ENCODE measurements at places on chromosomes 6 and 20. TPM values are rescaled to one million over a fixed set of nuclear protein-coding genes. Genes with fewer than 3 reads are reported as not detected.

DNA sequence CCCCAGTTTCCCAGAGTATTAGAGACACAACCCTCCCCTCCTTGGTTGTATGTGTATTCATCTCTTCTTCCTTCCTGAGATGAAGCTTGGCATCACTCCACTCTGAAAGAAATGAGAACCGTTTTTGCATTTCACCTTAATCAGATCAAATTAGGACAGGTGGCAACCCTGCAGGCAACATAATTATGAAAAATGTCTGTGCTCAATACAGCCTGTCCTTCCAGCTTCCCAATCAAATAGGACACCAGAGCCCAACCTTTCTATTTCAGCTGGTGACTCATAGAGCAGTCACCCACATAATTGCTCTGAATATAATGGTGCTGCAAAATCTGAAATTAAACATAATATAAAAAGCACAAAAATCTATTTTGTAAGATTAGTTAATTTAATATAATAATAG is 310.2 kb upstream of the AGPAT4 start:
- no peak for DNase-seq
- no peak overlapping the region for H3K27ac ChIP-seq
- no peaks in the 10 kb centered on the region for H3K36me3 ChIP-seq
- H3K4me3 ChIP-seq = no peak overlapping the region
- no peaks in the 10 kb centered on the region for H3K27me3 ChIP-seq

The MTCH1 gene
- 523 TPM for total RNA-seq

GRCh38 chr6:135474362-135474761 is 23.2 kb downstream of the AHI1 start:
- no peaks in the 10 kb centered on the region for H3K27me3 ChIP-seq
- H3K27ac ChIP-seq = no peak overlapping the region
- peaks cover 8% of the 10 kb centered on the region for H3K4me1 ChIP-seq
- H3K36me3 ChIP-seq = no peaks in the 10 kb centered on the region
- DNase-seq = no peak

DNA sequence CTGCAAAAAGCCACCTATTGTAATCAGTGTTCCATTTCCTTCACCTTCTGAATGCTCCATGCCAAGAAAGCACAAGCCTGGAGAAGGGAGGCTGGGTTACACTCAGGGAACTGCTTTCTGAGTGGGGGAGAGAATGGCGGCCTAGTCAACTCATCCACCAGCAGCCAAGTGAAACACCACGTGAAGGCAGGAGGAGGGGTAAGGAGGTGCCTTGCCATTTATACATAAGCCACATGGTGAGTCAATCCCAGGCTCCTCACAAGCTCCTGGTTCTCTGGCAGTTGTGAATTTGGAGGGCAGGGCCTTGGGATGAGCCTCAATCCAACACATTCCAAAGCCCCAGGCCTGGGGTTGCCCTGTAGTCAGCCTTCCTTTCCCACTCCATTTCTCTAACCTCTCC is 149.4 kb downstream of the CD24 start:
- no peak overlapping the region for H3K4me3 ChIP-seq
- no peak overlapping the region for H3K27ac ChIP-seq
- no peaks in the 10 kb centered on the region for H3K27me3 ChIP-seq
- no peak for DNase-seq

- no peaks in the 10 kb centered on the region for H3K4me1 ChIP-seq
- no peak overlapping the region for H3K4me3 ChIP-seq
- H3K27ac ChIP-seq = no peak overlapping the region
- no peak for DNase-seq
- no peaks in the 10 kb centered on the region for H3K27me3 ChIP-seq
Observed at GRCh38 chr6:128310451-128310850, 209.9 kb downstream of the PTPRK start.

DNA sequence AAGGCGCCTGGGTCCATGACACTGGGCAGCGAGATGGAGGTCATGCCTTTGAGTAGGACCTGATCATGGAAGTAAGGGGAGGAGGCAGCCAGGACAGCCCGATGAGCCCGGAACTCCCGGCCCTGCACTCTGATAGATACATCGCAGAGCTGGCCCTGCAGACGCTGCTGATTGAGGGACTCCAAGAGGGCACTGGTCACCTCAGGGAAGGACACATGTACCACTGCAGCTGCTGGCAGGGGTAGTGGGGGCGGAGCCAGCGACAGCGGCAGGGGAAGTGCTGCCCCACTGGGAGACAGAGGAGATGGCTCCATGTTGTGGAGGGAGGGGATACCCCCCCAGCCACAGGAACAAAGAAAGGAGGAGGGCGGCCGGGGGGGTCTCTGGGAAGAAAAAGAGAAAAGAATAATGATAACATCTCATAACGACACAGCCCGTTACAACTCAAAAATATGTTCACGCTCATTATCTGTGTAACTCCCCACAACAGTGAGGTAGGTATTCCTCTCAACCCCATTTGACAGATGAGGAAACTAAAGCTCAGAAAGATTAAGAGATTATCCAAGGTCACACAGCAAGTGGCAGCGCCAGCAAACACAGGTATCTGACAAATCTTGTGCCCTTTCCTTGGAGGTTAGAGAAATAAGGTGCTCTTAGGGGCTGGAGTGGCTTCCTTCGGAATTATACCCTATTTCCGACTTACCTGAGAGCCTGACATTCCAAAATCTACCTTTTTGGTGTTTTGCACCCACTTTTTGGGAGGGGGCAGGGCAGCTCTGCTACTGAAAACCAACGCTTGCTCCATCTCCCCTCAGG is 733 bp downstream of the ZBTB22 start:
- peak overlapping the region; percentile 81 for H3K27ac ChIP-seq
- H3K27me3 ChIP-seq = no peaks in the 10 kb centered on the region
- no peak overlapping the region for H3K4me3 ChIP-seq
- H3K4me1 ChIP-seq = peaks cover 69% of the 10 kb centered on the region
- DNase-seq = peak; percentile 43
- H3K36me3 ChIP-seq = no peaks in the 10 kb centered on the region

DNA sequence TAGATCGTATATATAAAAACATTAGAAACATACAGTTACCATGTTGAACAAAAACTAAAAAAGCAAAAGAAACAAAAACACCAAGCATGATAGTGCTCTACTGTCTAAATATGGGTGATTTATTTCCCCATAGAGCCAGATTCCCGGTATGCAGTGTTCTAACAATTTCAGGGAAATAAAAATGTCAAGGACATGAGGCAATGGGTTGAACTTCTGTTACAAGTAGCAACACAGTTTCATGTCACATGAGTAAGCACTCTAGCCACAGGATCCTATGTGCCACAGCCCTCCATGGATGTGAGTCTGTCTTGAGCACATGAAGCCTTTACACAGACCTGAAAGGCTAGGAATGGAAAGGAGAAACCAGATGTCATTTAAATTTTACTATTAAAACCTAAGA is 96.0 kb downstream of the MAP3K5 start:
- peak; percentile 84 for DNase-seq
- H3K4me1 ChIP-seq = peaks cover 23% of the 10 kb centered on the region
- peaks cover 37% of the 10 kb centered on the region for H3K36me3 ChIP-seq
- no peak overlapping the region for H3K4me3 ChIP-seq
- H3K27ac ChIP-seq = peak overlapping the region; percentile 3
- H3K27me3 ChIP-seq = no peaks in the 10 kb centered on the region

- DNase-seq = no peak
- no peaks in the 10 kb centered on the region for H3K4me1 ChIP-seq
- no peak overlapping the region for H3K4me3 ChIP-seq
- peaks cover 5% of the 10 kb centered on the region for H3K27me3 ChIP-seq
- H3K27ac ChIP-seq = no peak overlapping the region
- no peaks in the 10 kb centered on the region for H3K36me3 ChIP-seq
Observed at GRCh38 chr6:107801173-107801886, 22.8 kb downstream of the SCML4 start.

Measured in adrenal gland (tissue), 19 donors.